CD4-positive, alpha-beta T cell treated with Interleukin-21 for 1 hour (primary cell): ENCODE measurements at places on chromosomes 3 and 15.

- DNase-seq: no peak
These were observed 223.7 kb downstream of the ITPR1 start for GRCh38 chr3:4716706-4717362.

DNA sequence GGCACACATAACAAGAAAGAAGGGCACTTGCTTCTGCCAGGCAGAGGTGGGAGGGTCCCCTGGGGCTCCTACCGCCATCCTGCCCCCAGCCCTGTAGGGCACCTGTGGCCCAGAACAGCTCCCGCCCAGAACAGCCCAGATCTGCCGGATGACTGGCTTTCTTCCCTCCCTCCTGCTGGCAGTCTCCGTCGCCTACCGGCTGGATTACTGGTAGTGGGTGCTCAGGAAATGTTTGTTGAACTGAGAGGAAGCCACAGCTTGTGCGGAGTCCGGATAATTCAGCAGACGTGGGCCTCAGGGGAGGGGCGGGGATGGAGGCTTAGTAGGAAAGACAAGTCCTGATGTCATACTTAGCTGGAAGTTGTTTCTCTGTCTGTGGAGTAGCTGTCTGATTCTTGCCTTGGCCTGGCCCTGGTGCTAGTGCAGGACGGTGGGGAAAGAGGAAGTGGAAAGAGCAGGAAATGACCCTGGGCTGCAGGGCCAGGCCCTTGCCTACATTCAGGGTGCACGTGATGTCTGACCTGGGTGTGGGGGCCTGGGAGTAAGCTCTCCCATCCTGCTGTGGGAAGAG lies 6.7 kb downstream of the CCDC9B start:
- DNase-seq: peak; percentile 36

GRCh38 chr3:13927295-13927694 lies 47.4 kb upstream of the WNT7A start:
- no peak for DNase-seq

DNA sequence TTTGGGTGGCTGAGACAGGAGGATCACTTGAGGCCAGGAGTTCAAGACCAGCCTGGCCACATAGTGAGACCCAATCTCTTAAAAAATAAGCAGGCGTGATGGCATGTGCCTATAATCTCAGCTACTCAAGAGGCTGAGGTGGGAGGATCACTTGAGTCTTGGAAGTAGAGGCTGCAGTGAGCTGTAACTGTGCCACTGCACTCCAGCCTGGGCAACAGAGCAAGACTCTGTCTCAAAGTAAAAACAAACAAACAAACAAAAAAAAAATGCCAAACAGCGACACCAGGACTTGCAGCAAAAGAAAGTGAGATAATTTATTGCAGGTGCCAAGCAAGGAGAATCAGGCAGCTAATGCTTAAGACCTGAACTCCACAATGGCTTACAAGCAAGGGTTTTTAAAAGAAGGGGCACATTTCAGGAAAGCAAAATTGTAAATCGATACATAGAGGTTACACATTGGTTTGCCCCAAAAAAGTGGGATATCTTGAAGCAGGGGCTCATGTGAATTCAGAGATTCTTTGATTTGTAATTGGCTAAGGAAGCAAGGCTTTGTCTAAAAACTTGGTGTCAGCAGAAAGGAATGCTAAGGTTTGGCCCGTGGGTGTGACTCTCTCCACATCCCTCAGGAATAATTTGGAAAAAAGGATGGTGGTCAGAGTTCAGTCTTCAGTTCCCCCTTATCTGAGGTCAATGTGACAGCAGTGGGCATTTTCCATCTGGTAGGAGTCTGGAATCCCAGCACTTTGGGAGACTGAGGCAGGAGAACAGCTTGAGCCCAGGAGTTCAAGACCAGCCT lies 5.2 kb upstream of the MPI start:
- no peak for DNase-seq

- DNase-seq: no peak
These were observed 750.4 kb upstream of the NR2F2 start for GRCh38 chr15:95580121-95580520.

DNA sequence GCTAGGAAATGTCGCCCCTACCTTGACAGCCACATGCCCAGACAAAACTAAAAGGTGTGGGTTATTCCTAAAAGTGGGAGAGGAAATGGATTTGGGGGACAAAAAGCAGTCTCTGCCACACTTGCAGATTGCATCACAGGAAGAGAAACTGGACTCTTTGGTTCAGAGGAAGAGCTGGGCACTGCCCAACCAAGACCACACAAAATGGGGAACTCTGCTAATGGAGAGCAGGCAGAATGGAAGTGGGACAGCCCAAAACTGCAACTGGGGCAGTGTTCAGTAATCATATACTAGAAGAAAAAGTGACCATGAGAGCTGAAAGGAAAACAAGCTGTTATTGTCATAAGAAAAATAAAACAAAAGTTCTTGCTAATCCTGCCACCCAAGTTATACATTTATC lies 138.9 kb upstream of the FRMD4B start:
- DNase-seq: no peak

GRCh38 chr15:22831473-22831872 lies 7.0 kb upstream of the NIPA2 start:
- no peak for DNase-seq

GRCh38 chr3:133361011-133361410 lies 38.8 kb upstream of the BFSP2 start:
- no peak for DNase-seq
